ENCODE measurements at places on chromosomes 16 and 17.

DNA sequence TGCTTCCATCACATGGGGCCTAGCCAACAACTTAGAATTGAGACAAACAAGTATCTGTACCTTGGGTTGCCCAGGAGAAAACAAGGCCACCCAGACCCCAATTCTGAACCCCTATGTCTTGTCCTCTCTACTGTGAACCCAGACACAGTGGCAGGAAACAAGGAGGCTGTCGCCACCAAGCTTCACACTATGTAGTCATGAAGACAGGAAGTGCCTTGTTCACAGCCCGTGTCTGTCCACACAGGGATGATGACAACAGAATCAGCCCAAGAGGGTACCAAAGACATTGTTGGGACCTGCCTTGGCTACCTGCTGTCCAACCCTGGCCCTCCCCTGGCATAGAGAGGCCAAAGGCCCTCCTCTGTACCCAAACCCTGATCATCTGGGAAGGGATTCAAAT, 84.8 kb downstream of the CDYL2 start:
- no peak for DNase-seq

GRCh38 chr16:86667035-86667434, 88.7 kb downstream of the FOXL1 start:
- no peak for DNase-seq

DNA sequence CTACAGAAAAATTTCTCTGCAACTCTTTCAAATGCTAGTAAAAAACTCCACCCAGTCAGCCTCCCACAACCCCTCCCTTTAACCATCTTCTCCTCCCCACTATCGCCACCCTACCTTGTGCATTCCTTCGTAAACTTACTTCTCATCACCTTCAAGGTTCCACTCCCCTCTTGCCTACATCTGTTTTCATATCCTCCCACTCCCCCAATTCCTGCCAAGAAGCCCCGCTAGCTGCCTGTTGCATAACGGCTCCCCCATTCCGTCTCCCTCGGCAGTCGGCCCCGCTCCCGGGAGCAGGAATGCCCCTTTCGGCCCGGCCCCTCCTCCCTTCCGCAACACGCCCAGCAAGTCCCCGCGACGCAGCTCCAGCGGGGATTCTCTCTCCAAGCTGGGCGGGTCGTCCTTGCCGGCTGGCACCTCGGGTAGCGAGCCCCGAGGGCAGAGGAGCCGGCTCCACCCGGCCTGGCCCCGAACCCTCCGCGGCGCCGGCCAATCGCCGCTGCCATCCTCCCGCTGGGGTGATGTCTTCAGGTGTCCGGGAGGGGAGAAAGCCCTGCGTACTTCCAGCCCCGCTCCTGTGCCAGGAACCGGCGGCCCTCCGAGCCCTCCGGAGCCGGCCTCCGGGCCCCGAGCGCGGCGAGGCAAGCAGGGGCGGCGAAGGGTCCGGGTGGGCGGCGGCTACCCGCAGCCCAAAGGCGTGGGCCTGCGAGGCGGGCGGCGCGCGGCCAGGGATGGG, 1.5 kb downstream of the PHLPP2 start:
- no peak for DNase-seq

DNA sequence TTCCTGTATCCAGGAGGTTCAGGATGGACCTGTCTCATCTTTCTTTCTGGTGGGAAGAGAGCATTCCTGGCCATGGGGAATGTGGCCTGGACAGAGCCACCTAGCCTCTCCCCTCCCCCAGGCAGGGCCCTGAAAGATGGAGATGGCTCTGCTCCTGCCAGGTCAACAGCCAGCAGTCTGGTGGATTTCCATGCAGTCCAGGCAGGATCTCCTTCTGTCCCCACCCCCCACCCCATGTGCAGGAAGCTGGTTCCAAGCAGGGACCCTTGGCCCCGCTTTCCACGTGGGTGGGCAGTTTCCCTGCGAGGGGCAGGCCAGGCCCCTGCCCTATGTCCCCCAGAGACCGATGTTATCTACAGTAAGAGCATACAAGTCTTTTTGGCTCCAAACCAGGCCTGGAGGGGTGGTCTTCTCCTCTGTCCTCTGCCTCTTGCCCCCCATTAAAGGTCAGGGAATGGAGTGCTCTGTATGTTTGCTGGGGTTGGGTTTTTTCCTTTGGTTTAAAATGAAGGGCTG, 240.5 kb downstream of the SEC14L1 start:
- no peak for DNase-seq

DNA sequence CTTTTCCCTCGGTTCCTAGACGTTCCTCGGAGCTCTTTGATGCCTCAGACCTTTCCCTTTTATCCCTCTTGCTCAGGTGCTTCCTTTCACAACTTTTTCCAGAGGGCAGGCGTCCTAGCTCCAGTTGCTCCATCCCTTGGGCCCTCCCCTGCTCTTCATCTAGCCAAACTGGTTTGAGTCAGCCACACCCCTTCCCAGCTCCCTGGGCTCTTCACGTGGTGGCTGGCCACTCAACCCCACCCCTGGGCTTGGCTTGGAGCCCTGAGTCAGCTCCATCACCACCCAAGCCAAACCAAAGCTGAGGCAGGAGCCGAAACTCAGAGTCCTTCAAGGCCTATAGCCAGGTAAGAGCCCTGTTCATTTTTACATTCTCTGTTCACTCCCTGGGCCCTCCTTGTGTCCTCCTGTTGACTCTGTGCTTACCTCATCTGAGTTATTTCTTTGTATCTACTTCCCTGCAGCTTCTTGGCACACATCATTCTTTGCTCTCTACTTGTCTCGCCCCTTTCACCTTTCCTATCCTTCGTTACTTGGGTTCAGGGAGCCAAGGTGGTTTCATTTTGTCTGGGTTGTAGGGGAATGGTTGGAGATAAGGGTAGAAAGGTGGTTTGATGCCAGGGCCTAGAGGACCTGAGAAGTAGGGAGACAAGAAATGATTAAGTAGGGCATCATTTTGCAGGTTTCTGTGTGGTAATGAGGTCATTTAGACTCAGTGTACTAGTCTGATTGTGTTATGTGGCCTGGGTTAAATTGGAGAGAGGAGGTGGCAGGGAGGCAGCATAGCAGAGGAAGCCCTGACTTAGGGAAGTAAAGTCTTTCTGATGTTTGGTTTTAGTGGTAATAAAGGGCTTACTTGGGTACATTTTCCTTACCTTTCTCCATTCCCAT, 7.6 kb upstream of the PHKG2 start:
- no peak for DNase-seq

DNA sequence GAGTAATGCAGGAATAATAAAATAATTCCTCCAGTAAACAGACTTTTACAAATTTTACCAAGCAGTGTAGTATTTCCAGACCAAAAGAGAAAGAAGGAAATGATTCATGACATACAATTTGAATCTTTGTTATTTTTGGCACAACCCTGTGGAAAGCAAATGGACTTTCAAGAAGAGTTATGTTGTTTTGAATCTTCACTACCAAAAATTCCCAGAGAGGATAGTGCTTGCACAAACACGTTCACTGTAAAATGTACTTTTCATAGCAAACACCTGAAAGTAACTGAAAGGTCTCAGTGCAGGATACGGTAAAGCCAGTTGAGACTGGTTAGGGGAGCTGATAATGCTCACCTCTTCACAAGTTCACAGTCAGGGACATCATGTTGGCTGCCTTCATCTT, 107.1 kb downstream of the USP22 start:
- no peak for DNase-seq

DNA sequence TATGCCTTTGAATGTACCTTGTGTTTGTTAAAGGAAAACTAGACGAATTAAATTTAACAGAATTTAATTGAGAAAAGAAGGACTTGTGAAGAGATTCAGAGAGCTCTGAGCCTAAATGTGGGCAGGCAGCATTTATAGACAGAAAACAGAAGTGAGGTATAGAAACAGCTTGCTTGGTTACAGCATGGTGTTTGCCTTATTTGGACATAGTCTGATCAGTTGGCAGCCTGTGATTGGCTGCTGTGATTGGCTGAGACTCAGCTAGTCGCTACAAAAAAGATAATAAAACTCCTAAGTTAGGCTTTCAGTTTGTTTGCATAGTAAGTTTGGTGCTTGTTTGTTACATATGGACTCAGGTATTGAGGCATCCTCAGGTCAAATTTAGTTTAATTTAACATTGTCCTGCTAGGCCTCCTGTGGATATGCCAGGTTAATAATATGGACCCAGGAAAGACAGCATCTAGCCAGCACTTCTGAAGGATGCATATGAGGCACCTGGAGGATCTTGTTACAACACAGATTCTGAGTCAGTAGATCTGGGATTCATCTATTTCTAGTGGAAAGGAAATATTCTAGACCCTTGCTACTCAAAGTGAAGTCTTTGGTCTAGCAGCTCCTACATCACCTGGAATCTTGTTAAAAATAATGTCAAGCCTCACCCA, 43.4 kb downstream of the SLFN5 start:
- no peak for DNase-seq

GRCh38 chr17:71163121-71163812, 957.6 kb upstream of the SOX9 start:
- no peak for DNase-seq

- no peak for DNase-seq
Observed at GRCh38 chr17:44904001-44904984, 5.0 kb upstream of the EFTUD2 start.

DNA sequence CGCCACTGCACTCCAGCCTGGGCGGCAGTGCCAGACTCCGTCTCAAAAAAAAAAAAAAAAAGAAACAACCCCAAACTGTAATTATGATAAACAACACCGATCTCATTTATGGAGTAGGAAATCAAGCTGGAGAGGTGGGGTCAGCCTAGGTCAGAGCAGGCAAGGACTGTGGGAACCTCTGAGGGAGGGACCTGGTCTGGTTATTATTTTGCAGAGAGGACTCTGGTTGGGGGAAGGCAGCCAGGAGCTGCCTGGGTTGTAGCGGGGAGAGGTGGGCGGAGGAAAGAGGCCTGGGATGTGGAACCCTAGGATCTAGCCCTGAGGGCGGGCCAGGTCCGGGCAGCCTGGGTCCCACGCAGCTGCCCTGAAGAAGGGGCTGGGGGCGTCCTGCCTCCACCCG, 10.9 kb upstream of the HS3ST6 start:
- DNase-seq = no peak

- no peak for DNase-seq
Observed at GRCh38 chr17:20991276-20992037, 51.4 kb downstream of the USP22 start.

GRCh38 chr17:19978209-19978802, 678 bp upstream of the AKAP10 start:
- DNase-seq = peak; percentile 82

- DNase-seq = no peak
Observed at GRCh38 chr17:38800237-38800760, 943 bp upstream of the PIP4K2B start.

GRCh38 chr17:48723423-48724250, 652 bp downstream of the PRAC2 start:
- DNase-seq = no peak

- no peak for DNase-seq
Observed at GRCh38 chr16:4176906-4177417, 60.7 kb upstream of the ADCY9 start.

GRCh38 chr16:51326131-51326856, 175.2 kb upstream of the SALL1 start:
- no peak for DNase-seq

GRCh38 chr16:67388191-67388590, 5.1 kb downstream of the TPPP3 start:
- DNase-seq = no peak

DNA sequence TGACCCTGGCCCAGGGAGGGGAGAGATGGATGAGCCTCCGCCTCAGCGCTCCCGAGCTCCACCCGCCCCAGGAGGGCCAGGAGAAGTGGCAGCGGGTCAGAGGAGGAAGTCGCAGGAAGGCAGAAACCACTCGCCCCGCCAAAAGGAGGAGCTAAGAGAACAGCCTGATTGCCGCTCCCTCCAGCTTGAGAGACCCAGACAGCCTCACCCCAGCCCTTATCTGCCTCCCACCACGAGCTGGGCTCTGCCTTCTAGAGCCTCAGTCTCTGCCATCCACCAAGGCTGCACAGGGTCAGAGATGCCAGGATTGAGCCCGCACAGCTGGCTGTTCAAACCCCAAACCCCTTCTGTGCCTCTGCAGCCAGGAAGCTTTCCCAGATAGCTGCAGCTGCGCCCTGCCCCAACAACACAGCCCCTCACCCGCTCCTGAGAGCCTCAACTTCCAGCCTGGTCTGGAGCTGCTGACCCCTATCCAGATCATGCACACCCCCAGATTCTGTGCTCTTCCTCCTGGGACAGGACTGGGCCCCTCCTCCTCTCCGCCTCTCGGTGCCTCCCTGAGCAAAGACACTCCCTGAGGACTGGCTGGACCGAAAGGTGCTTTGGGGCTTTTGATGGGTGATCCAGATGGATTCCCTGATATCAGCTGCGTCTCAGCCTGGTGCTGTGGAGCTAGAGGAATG, 1.0 kb upstream of the ATP2A3 start:
- peak; percentile 93 for DNase-seq

DNA sequence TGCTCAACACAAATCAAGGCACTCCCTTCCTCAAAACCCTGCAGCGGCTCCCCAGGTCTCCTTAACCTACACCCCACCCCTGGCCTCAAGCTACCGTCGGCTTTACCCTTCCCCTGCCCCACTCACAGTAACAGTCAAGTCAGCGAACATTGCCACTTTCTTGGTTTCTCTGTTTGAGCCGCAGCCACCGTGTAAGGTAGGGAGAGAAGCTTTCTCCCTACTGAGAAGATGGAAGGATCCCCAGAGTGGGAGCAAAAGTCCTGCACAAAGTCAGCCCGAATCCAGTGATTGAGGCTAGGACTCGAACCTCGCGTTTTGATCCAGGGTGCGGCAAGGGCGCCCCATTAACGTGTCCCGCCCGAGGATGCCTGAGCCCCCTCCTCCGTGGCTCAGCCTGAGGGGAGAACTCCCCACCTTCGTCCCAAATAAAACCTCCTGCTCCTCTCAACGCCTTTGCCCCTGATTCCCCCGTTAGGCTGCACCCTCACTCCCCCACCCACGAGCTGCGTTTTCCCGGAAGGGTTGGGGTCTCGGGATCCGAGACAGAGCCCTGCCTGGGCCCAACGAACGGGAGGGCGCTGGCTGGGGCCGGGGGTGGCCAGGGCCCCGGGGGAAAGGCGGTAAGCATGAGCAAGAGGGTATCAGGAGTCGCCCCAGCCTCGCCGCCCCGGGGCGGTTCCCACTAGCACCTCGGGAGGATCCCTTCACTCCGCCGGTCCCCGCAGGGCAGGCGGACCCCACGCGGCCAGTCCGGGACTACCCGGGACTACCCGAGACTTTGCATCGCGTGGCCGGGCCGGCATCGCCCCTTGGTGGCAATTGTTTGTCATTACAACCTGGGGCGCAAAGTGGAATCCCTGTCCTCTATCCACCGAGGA, 9.9 kb upstream of the NAGS start:
- peak; percentile 20 for DNase-seq

- no peak for DNase-seq
Observed at GRCh38 chr16:65413861-65414260, 292.0 kb upstream of the CDH11 start.

- DNase-seq = no peak
Observed at GRCh38 chr16:87207965-87208364, 109.2 kb downstream of the C16orf95 start.

- no peak for DNase-seq
Observed at GRCh38 chr16:4947722-4948503, 10.2 kb upstream of the SEC14L5 start.

Measured in GDM1 (cell line).